ENCODE measurements at places on chromosomes 16 and 17. TPM values are rescaled to one million over a fixed set of nuclear protein-coding genes. Genes with fewer than 3 reads are reported as not detected.

- no peak overlapping the region for H3K4me3 ChIP-seq
- no peaks in the 10 kb centered on the region for H3K36me3 ChIP-seq
- no peaks in the 10 kb centered on the region for H3K27me3 ChIP-seq
- H3K4me1 ChIP-seq = no peaks in the 10 kb centered on the region
- H3K27ac ChIP-seq = no peak overlapping the region
- no peak for DNase-seq
Measured at GRCh38 chr16:72120026-72120425, 26.4 kb downstream of the DHX38 start.

The ARMC7 gene
- total RNA-seq = 20.5 TPM

DNA sequence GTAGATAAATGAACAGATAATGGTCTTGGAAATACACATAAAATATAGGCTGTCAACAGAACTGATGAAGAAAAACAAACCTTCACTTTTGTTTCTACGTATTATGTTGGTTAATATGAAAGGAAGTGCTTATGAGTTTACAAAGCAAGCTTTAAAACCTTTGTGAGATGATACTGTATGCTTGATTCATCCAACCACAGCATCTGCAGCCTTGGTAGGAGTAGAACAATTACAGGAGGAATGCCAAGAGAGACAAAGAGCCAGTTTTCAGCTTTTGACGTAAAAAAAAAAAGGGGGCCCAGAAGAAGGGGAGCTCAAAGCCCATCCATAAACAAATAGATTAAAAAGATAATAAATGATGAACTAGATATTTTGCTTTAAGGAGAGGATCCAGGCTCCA lies 13.3 kb downstream of the FAM20A start:
- H3K27ac ChIP-seq = no peak overlapping the region
- H3K4me1 ChIP-seq = no peaks in the 10 kb centered on the region
- no peak overlapping the region for H3K4me3 ChIP-seq
- no peaks in the 10 kb centered on the region for H3K27me3 ChIP-seq

DNA sequence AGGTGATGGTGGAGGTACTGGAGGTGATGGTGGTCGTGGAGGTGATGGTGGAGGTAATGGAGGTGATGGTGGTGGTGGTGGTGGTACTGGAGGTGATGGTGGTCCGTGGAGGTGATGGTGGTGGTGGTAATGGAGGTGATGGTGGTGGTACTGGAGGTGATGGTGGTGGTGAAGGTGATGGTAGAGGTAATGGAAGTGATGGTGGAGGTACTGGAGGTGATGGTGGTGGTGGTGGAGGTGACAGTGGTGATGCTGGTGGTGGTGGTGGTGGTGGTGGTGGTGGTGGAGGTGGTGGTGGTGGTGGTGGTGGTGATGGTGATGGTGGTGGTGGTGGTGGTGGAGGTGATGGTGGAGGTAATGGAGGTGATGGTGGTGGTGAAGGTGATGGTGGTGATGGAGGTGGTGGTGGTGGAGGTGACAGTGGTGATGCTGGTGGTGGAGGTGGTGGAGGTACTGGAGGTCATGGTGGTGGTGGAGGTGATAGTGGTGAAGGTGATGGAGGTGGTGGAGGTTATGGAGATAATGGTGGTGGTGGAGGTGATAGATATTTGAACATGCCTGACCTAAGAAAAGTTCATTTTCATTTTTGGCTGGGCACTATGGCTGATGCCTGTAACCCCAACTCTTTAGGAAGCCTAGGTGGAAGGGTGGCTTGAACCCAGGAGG lies 55.0 kb downstream of the RNF213 start:
- no peak overlapping the region for H3K27ac ChIP-seq
- DNase-seq = no peak
- no peaks in the 10 kb centered on the region for H3K4me1 ChIP-seq
- H3K4me3 ChIP-seq = no peak overlapping the region
- no peaks in the 10 kb centered on the region for H3K27me3 ChIP-seq

The FSCN2 gene
- total RNA-seq = 4.3 TPM

DNA sequence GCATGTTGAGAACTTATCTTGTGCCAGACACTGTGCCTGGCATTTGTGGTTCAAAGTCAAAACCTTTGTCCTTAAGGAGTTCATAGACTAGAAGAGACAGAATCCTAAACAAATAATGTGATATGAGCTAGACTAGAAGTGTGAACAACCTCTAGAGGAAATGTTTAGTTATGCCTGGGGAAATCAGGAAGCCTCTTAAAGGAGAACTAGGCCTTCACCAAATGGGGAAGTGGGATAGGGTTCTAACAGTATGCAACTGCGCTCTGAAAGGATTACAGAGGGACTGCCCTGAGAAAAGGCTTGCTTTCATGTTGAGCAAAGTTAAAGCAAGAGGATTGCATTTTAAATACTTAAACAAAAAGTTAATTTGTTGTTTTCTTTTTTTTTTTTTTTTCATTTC lies 4.9 kb downstream of the RUNDC1 start:
- peaks cover 34% of the 10 kb centered on the region for H3K4me1 ChIP-seq
- peaks cover 23% of the 10 kb centered on the region for H3K36me3 ChIP-seq
- H3K27me3 ChIP-seq = no peaks in the 10 kb centered on the region
- no peak for DNase-seq

The SLC38A8 gene
- total RNA-seq = not detected

GRCh38 chr17:82582213-82582612 lies 62.7 kb downstream of the FOXK2 start:
- no peaks in the 10 kb centered on the region for H3K27me3 ChIP-seq
- DNase-seq = no peak
- no peak overlapping the region for H3K4me3 ChIP-seq
- H3K36me3 ChIP-seq = no peaks in the 10 kb centered on the region

DNA sequence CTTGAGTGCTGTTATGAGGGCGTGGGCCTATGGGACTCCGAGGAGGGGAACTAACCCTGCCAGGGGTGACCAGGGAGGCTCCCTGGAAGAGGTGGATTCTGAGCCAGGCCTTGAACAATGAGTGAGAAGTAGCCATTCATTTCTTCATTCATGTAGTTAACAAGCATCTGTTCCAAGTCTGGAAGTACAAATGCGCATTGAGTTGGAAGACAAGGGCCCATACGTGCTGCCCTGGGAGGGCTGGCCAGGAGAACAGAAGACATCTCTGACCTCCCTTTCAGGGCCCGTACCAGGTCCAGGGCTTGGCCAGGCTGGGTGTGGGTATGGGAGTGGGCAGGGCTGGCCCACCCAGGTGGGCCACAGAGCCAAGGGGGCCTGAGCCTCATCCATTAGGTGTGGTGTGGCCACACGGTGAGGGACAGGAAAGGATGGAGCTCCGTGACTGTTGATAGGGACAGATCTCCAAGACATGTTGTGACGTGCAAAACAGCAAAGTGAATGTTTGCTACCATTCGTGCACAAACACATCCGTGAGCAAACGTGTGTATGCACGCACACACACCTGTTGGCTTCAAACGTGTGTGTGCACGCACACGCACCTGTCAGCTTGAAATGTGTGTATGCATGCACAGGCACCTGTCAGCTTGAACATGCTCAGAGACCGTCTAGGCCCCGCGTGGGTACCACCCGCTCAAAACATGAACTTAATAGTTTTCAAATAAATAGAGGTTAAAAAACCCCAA lies 46.8 kb downstream of the ZDHHC7 start:
- no peaks in the 10 kb centered on the region for H3K27me3 ChIP-seq
- H3K36me3 ChIP-seq = no peaks in the 10 kb centered on the region
- no peak overlapping the region for H3K27ac ChIP-seq
- DNase-seq = peak; percentile 26
- no peaks in the 10 kb centered on the region for H3K4me1 ChIP-seq

The TSPAN10 gene
- 8.6 TPM for total RNA-seq

DNA sequence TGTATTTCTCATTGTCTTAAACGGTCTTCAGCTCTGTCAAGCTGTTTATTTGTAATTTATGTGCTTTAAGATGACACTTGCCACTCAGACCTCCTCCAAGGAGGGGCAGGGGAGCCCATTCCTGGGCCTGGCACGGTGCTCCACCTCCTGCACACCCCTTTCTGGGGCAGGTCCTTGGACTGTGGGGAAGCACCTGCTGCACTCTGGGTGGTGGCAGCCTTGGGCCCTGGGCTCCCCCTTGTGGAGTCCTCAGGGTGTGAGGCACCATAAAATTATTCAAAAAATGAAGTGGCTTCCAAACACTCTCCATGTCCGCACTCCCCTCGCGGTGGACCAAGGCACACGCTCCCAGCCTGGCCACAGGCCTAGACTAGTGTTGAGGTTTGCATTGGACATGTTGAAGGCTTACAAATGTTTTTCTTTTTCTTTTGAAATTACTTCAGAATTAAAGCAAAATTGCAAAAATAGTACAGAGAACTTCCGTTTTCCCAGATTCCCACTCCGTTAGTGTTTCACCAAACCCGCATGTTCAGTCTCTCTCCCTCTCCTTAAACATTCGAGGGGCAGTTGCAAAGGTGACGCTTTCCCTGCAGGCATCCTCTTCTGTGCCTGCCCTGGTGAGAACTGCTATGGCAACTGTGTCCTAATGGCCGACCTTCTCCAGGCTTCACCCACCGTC lies 32.4 kb downstream of the FOXK2 start:
- no peaks in the 10 kb centered on the region for H3K36me3 ChIP-seq
- peak; percentile 76 for DNase-seq
- H3K27me3 ChIP-seq = no peaks in the 10 kb centered on the region
- H3K4me3 ChIP-seq = no peak overlapping the region
- H3K27ac ChIP-seq = no peak overlapping the region
- H3K4me1 ChIP-seq = no peaks in the 10 kb centered on the region

The CCL14 gene
- not detected for total RNA-seq

GRCh38 chr17:30545024-30545423 lies 67.8 kb downstream of the GOSR1 start:
- no peak for DNase-seq
- no peaks in the 10 kb centered on the region for H3K27me3 ChIP-seq
- no peak overlapping the region for H3K4me3 ChIP-seq
- peaks cover 2% of the 10 kb centered on the region for H3K4me1 ChIP-seq

GRCh38 chr17:71937914-71938313 lies 182.9 kb upstream of the SOX9 start:
- no peaks in the 10 kb centered on the region for H3K36me3 ChIP-seq
- no peak for DNase-seq
- no peak overlapping the region for H3K4me3 ChIP-seq
- H3K4me1 ChIP-seq = peaks cover 34% of the 10 kb centered on the region
- no peaks in the 10 kb centered on the region for H3K27me3 ChIP-seq

- DNase-seq = no peak
- H3K4me1 ChIP-seq = peaks cover 50% of the 10 kb centered on the region
- no peak overlapping the region for H3K27ac ChIP-seq
- H3K4me3 ChIP-seq = no peak overlapping the region
Measured at GRCh38 chr17:41796121-41796895, 9.8 kb upstream of the JUP start.

DNA sequence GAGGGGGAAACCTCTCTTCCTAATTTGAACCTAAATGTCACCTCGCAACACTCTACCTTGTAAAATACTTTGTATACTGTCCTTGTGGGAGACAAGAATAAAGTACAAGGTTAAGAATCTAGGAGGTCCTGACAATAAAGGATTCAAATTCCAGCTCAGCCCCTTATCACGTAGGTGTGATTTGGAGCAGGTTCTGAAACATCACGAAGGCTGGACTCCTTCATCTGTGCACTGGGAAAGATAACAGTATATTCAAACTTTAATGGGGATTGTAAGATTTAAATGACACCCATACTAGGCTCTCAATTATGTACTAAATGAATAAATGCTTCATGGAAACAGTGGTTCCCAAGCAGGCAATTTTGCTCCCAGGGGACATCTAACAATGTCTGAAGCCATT lies 2.1 kb downstream of the TXNDC11 start:
- no peak overlapping the region for H3K27ac ChIP-seq
- H3K36me3 ChIP-seq = 0 out of 2 replicates have a peak, but pooled peaks cover 4% of the 10 kb centered on the region
- no peaks in the 10 kb centered on the region for H3K27me3 ChIP-seq

- 0 out of 2 replicates have a peak, but pooled peaks cover 6% of the 10 kb centered on the region for H3K27me3 ChIP-seq
- no peak overlapping the region for H3K27ac ChIP-seq
- DNase-seq = no peak
- H3K4me1 ChIP-seq = peaks cover 6% of the 10 kb centered on the region
- no peak overlapping the region for H3K4me3 ChIP-seq
- H3K36me3 ChIP-seq = no peaks in the 10 kb centered on the region
Measured at GRCh38 chr17:4743216-4743615, 3.5 kb upstream of the CXCL16 start.

The GPR179 gene
- 0.57 TPM for total RNA-seq

DNA sequence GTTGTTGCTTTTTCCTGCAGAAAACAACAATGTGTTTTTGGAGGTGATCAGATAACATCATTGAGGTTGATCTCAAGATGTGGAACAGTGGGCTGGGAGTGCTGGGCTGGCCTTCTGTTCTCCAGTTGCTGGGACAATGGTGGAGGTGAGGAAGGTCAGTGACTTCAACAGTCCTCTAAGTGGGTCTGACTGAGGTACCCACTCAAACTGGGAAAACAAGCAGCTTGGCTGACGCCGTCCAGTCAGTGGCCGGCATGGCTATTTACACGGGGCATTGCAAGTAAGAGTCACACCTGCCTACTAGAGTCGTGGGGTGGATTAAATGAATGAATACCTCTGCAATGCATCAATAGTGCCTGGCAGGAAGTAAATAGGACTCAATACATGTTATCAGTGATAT lies 386.7 kb upstream of the ZFHX3 start:
- no peaks in the 10 kb centered on the region for H3K4me1 ChIP-seq
- H3K36me3 ChIP-seq = no peaks in the 10 kb centered on the region
- no peak overlapping the region for H3K27ac ChIP-seq
- DNase-seq = no peak
- no peak overlapping the region for H3K4me3 ChIP-seq
- H3K27me3 ChIP-seq = peaks cover 95% of the 10 kb centered on the region

The KCNJ16 gene
- not detected for total RNA-seq

The PPM1E gene
- 0.05 TPM for total RNA-seq

GRCh38 chr16:80459331-80459777 lies 81.4 kb upstream of the DYNLRB2 start:
- no peak overlapping the region for H3K27ac ChIP-seq
- no peaks in the 10 kb centered on the region for H3K36me3 ChIP-seq
- H3K4me3 ChIP-seq = no peak overlapping the region

The ZPBP2 gene
- not detected for total RNA-seq

The CIITA gene
- total RNA-seq = 1.2 TPM

DNA sequence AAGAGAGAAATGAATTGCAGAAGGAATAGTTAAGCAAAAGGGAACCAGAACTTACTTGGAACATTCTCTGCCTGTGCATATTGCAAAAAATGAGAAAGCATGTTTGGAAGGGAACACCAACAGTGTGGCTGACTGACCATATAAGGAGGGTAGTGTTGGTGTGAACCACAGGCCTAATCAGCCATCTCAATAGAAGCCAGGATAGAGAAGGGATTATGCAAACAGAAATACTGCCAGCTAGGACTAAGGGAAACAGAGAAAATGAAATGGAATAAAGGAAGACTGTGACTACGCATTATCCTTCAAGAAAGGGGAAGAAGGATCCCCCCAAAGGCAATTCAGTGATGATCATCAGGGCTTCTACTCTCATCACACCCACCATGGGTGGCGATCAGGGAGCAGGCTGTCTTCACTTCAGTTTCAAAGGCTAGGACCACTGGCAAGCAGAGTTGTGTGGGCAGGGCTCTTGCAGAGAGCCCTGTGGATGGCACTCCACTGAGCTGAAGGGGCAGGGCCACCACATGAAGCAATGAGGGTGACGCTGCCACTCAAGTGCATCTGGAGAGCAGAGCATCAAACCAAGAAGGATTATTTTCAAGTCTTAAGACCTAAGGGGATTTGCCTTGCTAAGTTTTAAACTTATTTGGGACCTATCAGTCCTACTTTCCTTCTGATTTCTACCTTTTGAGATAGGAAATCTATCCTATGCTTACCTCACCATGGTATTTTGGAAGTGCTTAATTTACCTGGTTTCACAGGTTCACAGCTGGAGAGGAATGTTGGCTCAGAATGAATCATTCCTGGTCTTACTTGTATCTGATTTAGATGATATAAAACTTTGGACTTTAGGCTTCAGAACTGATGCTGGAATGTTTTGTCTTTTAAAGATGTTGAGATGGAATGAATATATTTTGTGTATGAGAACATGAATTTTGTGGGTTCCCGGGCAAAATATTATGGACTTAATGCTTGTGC lies 140.5 kb downstream of the SSH2 start:
- no peaks in the 10 kb centered on the region for H3K36me3 ChIP-seq
- H3K27ac ChIP-seq = no peak overlapping the region
- no peaks in the 10 kb centered on the region for H3K27me3 ChIP-seq
- peak; percentile 39 for DNase-seq

Measured in PC-9 (cell line).